Mammary epithelial cell (primary cell): ENCODE measurements at places on chromosomes 16 and 17. TPM values are rescaled to one million over a fixed set of nuclear protein-coding genes. Genes with fewer than 3 reads are reported as not detected.
A peak's percentile ranks its signal among the peaks of the same experiment; 100 is the strongest.

DNA sequence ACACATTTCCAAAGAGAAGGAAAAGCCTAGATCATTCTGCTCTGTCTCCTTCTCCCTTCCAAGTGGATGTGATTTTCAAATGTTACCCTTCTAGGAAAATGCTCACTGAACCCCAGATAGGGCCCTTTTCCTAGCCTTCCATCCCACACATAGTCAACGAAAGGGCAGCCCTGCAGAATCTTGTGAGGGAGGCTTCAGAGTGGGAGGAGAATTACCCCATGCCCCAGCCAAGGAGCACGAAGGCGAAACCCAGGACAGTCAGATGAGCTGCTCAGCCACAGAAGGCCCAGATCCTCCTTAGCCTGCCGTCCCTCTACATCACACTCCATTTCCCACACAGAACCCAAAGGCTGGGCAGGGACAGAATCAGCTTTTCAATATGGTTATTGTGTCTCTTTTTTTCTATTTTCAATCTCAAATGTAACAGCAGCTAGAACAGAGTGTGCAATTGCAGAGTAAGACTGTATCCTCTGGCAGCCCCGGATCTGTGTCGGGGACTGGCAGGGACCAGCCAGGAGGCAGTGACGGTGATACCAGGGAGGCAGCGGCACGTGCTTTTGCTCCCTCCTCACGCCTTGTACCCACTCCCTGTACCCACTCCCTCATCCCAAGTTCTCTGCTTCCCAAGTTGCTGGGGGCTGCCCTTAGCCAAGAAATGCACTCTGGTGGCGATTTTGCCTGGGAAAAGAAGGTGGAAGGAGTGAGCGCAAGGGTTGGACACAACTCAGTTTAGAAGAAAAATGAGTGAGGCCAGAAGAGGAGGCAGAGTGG lies 3.7 kb upstream of the SDK2 start:
- no peak for DNase-seq

The PRAC1 gene
- total RNA-seq, result not detected in 2 replicates

The CCL13 gene
- total RNA-seq, result not detected in 2 replicates

GRCh38 chr16:89272631-89273030 lies 55.1 kb downstream of the ZNF778 start:
- no peak for DNase-seq

GRCh38 chr17:80348551-80349150 lies 66.3 kb upstream of the ENDOV start:
- DNase-seq, result no peak

The CSF3 gene
- not detected for total RNA-seq

- no peak for DNase-seq
Observed at GRCh38 chr17:57037411-57037810, 47.6 kb upstream of the AKAP1 start.

The WNT3 gene
- 2.2 TPM for total RNA-seq

DNA sequence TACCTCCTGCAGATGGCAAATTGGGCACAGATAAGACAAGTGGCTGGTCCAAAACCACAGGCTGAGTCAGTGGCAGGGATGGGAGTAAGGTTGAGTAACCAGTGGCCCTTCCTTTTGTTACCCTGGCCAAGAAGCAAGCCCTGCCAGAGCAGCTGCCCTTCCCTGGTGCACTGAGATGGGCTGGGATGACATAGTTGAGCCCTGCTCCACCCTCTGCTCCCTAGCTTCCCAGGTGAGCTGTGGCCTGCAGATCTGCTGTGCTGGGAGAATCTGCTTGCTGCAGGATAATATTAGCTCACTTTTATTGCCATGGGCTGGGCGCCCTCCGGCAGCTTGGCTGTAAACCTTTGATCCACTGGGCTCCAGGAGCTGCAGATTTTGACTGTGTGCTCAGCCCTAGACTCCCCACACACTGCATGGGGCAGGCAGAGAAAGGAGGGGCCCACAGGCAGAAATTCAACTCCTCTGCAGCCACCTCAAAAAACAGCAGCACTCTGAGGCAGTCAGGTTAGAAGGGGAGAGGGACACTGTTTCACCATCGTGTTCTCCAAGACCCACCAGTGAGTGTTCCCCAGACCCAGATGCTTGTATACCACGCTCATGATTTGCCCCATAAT lies 101.8 kb downstream of the CBLN1 start:
- DNase-seq, result no peak

The KRTAP4-6 gene
- total RNA-seq, result not detected

DNA sequence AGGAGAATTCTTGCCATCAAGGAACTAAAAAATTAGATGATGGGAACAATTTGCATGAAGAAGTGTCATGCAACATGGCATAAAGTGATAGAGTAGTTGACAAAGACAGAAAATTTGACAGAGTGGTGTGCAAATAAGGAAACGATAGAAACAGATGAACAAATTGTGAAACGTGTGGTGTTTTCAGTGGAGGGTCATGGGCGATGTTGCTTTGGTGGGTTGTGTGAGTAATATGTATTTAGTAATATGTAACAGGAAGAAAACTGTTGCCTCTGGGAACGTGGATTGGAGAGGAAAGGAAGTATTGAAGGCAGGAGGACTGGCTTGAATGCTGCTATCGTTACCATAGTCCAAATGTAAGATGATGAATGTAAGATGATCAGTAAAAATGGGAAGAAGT lies 3.6 kb downstream of the COX10 start:
- no peak for DNase-seq

The CNGB1 gene
- total RNA-seq, result 0.45 TPM in 1 of 2 replicates, not detected in the other

DNA sequence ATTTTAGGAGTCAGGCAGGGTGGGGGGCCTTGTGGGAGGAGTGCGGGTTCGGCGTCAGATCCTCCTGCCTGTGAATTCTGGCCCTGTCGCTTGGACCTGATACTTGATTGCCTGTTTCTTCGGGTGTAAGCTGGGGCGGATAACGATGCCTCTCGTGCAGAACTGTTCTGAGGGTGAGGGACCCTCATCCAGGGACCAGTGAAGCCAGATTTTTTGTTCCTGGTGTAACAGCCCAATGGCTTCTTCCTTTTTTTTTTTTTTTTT lies 1.3 kb downstream of the TBCD start:
- DNase-seq, result no peak

DNA sequence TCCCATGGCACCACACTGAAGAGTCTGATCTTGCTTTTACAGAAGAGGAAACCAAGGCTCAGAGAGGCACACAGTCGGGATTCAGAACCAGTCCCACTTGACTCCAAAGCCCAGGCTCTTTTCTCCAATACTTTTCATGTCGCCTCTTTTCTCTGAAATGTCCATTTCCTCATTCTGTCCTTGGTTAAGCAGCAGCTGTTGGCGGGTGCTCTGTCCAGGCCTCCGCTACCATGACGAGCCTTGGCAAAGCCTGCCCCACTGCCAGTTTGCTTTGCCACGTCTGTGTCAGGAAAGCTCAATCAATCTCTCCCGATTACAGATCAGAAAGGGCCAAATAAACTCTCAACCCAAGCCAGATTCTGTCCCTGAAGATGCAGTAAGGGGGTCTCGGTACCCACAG lies 9.1 kb upstream of the CEP295NL start:
- no peak for DNase-seq

The CCT6B gene
- 3.0 TPM for total RNA-seq

DNA sequence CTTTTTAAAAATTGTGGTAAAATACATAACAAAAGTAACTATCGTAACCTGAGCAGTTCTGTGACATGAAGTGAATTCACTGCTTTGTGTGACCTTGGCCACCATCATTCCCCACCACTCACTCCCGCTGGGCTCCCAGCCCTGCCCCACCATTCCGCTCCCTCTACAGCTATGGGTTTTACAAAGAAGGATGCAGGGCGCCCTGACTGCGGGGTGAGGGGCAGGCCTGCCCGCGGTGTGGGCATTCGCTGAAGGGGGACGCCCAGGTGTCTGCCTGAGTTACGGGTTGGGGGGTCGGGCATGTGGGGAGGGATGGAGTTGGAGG lies at the start of gene CEMP1:
Gene CEMP1, minus strand, starts transcription at position 38 of the 325 bp plus-strand sequence. CDS start 335 bp downstream, outside the sequence.
- DNase-seq, result no peak

- peak; percentile 12 for DNase-seq
Observed at GRCh38 chr17:78598013-78598471, 20.8 kb upstream of the DNAH17 start.

DNA sequence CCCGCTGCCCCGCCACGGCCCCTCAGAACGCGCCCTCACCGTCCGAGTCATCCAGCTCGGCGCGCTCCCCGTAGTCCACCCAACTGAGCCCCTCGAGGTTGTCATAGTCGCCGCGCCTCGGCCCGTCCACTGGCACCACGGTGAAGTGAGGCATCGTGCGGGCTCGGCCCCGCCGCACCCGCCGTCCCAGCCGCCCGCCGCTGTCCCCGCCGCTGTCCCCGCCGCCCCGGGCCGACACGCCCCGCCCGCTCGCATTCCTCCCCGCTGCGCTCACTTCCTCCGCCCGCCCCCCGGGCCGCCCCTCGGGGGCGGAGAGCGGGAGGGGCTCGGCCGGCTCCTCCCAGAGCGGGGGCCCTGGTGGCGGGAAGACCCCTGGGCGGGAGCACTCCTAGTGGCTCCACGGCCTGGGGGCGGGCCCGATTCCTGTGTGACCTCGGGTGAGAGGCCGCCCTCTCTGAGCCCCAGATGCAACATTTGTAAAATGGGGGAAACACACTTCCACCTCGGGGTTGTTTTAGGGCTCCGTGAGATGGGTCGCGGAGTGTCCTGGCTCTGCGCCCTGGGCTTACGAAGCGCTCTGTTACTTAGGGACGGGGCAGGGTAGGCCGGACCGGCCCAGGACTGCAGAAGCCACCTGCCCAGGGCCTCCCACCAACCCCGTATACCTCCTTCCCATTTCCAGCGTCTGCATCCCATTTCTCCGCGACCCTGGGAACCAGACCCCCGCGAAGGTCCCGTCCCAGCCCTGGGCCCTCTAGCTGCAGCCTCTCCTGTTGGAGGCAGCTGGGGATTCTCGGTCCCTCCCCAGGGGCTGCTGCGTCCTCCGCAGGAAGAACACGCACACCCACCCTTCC lies at the start of gene SLC12A4:
Gene SLC12A4, minus strand, starts transcription at position 238 of the 854 bp plus-strand sequence. Its CDS starts 84 bp downstream, at position 154.
- DNase-seq, result peak; percentile 71

DNA sequence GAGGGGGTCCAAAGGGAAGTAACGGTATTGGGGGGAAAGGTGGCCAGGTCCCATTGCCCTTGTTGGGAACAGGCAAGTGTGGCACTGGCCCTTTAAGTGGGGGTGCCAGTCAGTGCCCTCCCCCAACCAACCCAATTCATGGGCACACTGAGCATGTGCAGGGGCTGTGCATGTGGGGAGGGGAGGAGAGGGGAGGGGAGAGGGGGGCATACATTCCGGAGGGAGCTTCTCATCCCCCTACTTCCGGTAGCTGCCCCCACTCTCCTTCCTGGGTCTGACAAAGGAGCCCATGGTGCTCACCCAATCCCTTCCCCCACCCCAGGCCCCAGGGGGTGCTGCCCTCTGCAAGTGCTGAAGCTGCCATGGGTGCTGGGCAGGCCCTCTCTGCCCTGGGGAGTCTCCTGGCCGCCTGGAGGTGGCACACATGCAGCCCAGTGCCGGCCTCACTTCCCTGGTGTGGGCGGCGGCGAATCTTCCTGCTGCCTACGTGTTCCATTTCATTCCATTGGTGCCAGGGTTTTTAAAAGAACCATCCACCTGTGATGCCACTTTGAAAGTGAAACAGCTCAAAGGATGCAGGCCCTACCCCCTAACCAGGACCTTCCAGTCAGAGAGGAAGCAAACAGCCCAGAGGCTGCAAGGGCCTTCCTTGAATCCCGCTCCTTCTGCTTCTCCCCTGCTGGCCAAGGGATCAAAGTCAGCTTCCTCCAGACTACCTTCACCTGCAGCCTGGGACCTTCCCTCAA lies 11.0 kb downstream of the HEXIM2 start:
- peak; percentile 96 for DNase-seq

GRCh38 chr17:17191346-17191792 lies 14.8 kb downstream of the PLD6 start:
- no peak for DNase-seq

- DNase-seq, result peak; percentile 56
Observed at GRCh38 chr17:76458580-76459490, 5.9 kb upstream of the UBE2O start.

The ATP2C2 gene
- 0.19 TPM in 1 of 2 replicates, not detected in the other for total RNA-seq

The ABCA9 gene
- total RNA-seq, result 0.29 and 0.31 TPM in 2 replicates

- DNase-seq, result no peak
Observed at GRCh38 chr17:77755410-77755963, 203.0 kb upstream of the TNRC6C start.

The KRTAP4-1 gene
- not detected for total RNA-seq

GRCh38 chr17:46733837-46734475 lies 84.5 kb downstream of the WNT3 start:
- peak; percentile 79 for DNase-seq

DNA sequence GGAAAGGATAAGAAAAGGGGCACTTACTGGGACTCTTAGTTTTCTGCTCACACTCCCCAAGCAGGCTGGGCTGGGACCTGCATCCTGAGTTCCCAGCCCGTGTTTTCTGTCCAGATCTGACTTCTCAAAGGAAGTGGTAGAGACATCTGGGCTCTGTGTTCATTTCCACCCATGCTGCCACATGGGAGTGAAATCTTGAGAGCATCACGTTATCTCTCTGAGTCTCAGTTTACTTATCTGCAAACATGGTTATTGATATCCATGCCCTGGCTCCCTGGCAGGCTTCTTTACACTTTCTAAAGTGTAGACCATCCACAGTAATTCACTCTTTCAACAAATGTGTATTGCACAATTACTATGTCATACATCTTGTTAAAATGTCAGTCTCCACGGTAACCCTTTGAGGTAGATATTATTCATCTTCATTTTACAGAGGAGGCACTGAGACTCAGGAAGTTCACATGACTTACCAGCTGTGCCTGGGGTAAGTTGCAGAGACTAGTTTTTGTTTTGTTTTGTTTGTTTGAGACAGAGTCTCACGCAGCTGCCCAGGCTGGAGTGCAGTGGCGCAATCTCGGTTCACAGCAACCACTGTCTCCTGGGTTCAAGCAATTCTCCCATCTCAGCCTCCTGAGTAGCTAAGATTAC lies 3.4 kb downstream of the ZNF688 start:
- peak; percentile 96 for DNase-seq

GRCh38 chr17:77822302-77823030 lies 136.0 kb upstream of the TNRC6C start:
- DNase-seq, result no peak

- no peak for DNase-seq
Observed at GRCh38 chr17:82698974-82699442, 510 bp upstream of the RAB40B start.

The ANKFN1 gene
- total RNA-seq, result not detected in 2 replicates

The DNAAF8 gene
- total RNA-seq, result 0.17 TPM

- DNase-seq, result no peak
Observed at GRCh38 chr17:35731239-35731916, at the start of gene RASL10B. Gene RASL10B (plus strand): TSS chr17:35731639. CDS start chr17:35735185, 3,546 bp downstream.

GRCh38 chr16:59213952-59214351 lies 479.8 kb upstream of the GOT2 start:
- DNase-seq, result no peak

GRCh38 chr17:35079547-35080423 lies 16.3 kb upstream of the RFFL start:
- peak; percentile 77 for DNase-seq

GRCh38 chr16:57004387-57005250 lies 15.3 kb downstream of the NLRC5 start:
- no peak for DNase-seq

DNA sequence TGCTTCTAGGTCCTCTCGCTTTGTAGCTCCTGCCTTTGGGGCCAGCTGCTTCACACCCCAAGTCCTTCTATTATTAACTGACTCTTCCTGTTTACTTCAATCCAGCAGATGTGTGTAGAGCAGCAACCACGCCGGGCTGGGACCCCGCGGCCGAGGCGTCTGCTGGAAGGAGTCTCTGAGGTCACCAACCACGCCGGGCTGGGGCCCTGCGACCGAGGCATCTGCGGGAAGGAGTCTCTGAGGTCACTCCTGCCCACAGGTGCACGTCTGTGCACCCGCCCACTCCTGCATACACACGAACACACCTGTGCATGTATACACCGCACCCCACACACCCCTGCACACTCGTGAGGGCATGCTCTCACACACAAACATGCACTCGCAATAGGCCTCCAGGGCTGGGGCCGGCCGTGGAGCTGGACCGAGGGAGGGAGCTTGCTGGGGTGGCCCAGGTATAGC lies 7.8 kb upstream of the TEX19 start:
- DNase-seq, result no peak
